ENCODE measurements at places on chromosomes 12 and 14.

DNA sequence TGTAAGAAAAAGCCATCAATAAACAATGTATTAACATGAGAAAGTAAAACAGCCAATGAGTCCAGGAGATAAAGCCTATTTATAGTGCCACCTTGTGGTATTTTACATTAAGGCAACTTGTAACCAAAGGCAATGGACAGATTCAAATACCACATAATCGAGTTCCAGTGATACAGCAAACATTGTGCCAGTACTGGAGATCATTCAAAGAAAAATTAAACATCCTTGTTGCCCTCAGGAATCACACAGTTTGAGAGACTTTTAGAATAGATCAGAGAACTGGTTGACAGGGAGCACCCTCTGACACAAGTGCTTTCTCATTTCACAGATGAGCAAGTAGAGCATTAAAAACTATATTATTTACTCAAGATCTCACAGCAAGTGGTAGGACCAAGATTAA lies 98.1 kb downstream of the DDHD1 start:
- no peak for DNase-seq

GRCh38 chr14:104872469-104873341 lies 7.6 kb downstream of the CEP170B start:
- DNase-seq = no peak

GRCh38 chr12:80116735-80117134 lies 17.4 kb downstream of the OTOGL start:
- no peak for DNase-seq

- no peak for DNase-seq
Observed at GRCh38 chr12:52175371-52176350, 16.2 kb downstream of the KRT80 start.

GRCh38 chr12:2804393-2805142 lies 7.9 kb upstream of the ITFG2 start:
- no peak for DNase-seq

DNA sequence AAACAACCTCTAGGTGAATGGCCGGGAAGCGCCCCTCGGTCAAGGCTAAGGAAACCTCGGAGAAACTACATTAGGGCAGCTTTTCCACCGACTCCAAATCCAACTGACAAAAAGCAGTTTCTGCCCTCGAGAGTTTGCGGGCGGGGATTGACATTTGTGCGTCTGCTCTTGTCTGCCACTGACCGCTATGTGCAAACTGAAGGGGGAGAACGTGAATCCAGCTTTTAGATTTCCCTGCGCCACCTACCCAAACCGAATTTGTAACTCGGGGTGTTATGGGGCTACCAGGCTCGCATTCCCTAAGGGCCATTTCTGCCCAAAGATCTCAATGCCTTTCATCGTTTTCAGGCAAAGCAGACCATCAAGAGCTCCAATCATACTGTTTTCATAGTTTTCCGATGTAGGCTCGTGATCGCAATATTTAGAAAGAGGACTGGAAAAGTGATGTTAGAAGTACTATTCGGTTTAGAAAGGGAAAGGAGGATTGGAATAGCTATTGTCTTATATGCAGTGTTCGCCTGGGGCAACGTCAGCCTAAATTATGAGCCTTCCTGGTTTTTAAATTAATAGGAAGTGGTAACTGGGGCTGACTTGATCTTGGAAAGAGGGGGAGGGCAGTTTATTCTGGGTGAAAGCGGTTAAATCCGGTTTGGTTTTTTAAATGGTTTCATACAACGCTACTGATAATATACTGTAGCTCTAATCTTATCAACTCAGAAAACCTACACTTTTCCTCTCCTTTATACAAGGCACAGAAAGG lies 45.4 kb downstream of the BCAT1 start:
- DNase-seq = no peak

DNA sequence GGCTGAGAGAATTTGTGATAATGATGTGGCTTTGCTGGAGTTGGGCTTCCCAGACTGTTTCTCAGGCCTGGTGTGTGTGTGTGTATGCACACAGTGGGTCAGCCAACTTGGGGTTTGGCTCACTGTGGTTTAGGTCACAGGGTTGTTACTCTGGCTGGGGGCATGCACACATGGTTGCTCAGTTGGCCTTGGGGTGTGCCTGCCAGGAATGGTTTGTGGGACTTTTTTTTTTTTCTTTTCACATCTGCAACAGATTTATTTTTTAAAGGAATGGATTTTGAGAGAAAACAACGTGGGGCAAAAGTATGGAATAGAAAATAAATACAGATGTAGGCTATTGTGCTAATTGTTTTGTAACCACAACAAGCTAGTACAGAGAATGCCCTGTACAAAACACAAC lies 25.0 kb upstream of the GTF2A1 start:
- DNase-seq = no peak

GRCh38 chr14:67680121-67680602 lies 5.7 kb upstream of the VTI1B start:
- no peak for DNase-seq

DNA sequence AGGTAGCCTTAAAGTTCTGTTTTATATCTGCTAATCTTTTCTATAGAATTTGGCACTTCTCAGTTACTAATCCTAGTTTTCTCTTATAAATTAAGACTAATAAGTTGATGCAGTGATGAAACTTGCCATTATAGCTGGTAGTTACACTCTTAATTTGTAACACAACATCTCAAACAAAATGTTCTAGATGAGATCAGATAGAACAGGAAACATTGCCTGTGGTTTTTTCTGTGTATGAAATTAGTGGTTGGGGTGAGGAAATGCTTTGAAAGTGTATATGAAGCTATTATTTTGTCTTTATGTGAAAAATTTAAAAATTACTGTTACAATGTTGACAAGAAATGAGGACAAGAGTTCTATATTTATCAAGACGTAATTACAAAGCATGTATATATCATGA lies 91.9 kb downstream of the PCNX1 start:
- DNase-seq = no peak

- no peak for DNase-seq
Observed at GRCh38 chr12:102249079-102249841, 51.6 kb upstream of the PMCH start.

DNA sequence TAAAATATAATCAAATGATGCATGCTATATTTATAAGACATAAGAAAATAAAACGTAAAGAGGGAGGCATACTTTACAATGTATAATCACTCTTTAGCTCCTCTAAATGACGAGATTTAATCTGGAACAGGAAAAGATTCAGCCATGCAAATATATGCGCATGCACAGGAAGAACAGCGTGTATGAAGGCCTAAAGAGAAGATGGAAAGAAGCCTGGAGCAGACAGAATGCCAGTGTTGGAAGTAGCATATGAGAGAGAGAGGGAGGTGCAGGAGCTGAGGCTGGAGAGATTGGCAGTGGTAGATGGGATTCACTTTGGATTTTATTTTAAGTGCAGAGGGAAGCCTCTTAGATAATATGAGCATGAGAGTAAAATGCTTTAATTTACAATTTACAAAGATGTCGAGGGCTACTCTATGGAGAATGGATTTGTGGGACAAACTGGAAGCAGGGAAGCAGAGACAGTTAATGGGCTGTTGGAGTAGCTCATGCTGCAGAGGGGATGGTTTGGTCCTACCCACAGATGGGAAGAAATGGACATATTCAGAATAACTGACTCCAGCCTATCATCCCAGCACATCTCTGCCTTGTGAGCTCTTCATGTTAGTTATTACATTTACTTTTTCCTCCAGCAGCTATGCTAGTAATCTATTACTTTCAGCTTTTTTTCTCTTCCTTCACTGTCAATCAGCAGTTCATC lies 411.1 kb downstream of the TMTC2 start:
- no peak for DNase-seq

- no peak for DNase-seq
Observed at GRCh38 chr14:87430810-87431209, 562.2 kb downstream of the GALC start.

DNA sequence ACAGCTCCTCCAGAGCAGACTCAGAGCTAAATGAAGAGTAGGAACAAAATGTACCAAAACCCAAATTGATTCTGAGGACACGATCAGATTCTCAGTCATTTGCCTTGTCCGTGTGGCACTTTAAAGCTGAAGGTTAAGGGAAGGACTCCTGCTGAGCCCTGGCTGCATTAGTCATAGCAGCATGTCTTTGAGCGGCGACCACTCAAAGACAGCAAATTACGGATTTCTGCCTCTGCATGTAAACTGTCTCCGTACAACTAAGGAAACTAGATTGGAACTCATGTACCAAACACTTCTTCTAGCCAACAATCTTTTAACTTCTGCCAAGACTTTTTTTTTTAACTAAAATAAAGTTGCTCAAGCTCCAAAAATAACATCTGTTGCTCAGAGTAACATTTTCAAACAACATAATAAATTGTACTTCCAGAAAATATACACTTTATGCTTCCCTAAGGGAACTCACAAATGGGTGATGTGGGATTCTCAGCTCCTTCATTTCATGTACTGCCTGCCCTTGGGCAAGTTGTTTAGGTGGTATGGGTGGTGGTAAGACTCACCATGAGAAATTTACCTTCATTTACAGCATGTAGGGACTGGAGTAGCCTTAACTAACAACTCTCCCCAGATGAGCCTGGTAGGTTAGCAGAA lies 56.1 kb downstream of the RERG start:
- DNase-seq = no peak

- no peak for DNase-seq
Observed at GRCh38 chr12:101768781-101769180, 29.5 kb upstream of the SYCP3 start.

DNA sequence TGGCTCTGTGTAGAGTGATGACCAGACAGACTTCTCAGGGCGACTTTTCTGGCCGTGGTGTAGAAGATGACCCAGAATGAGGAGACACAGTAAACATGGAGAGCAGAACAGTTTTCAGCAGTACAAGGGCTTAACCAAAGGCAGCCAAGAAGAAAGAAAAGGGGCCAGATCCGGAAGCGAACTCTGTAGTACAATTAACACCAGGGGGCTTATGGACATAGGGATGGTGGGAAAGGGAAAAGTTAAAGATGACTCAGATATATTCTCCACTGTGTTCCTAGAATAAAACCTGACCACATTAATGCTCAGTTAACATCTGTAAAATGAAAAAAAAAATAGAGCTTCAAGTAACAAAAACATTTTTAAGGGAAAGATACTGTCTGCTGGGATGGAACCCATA lies 60.2 kb downstream of the LGR5 start:
- DNase-seq = no peak

GRCh38 chr14:59184396-59184795 lies 4.1 kb upstream of the DAAM1 start:
- DNase-seq = no peak

DNA sequence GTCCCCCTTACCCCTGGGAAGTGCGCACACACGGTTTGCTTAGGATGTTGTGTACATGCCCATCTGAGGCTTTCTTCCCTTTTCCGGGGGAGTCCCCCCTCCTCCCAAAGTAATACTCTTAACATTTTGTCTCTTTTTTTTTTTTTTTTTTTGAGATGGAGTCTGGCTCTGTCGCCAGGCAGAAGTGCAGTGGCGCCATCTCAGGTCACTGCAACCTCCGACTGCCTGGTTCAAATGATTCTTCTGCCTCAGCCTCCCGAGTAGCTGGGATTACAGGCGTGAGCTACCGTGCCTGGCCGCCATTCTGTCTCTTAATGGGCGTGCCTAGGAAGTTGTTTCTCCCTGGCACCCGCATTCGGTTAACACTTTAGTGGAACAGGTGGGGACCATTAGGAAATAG lies 4.5 kb upstream of the GMFB start:
- DNase-seq = no peak

GRCh38 chr12:7019043-7019569 lies 830 bp upstream of the LPCAT3 start:
- no peak for DNase-seq

DNA sequence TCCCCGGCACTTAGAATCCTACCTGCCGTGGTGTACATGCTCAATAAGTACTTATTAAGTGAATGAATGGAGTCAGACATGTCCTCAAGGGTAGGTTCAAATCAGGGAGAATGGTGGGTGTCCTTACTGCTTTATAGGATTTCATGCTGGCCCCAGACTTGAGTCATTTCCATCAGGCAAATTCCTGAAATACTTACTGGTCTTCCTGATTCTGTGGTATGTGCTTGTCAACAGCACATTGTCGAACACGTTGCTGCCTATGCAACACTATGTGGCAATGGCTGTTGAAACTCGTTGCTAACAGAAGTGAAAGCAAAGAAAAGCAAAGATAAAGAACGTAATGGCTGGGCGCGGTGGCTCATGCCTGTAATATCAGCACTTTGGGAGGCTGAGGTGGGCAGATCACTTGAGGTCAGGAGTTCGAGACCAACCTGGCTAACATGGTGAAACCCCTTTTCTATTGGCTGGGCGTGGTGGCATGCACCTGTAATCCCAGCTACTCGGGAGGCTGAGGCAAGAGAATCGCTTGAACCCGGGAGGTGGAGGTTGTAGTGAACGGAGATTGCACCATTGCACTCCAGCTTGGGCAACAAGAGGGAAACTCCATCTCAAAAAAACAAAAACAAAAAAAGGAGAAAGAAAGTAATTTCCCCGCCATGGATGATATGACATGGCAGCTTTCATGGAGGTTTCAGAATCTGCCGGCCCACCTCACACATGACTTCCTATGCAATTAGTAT lies 214.9 kb downstream of the ZFP36L1 start:
- DNase-seq = no peak

GRCh38 chr12:109995361-109995685 lies 845 bp downstream of the GIT2 start:
- DNase-seq = no peak

- DNase-seq = no peak
Observed at GRCh38 chr14:62123961-62124360, 361.7 kb downstream of the SNAPC1 start.

- DNase-seq = no peak
Observed at GRCh38 chr12:185576-185955, 28.4 kb downstream of the SLC6A12 start.

GRCh38 chr14:59116984-59117415 lies 71.5 kb upstream of the DAAM1 start:
- no peak for DNase-seq

GRCh38 chr12:79883216-79883615 lies 51.7 kb downstream of the PPP1R12A start:
- no peak for DNase-seq

- DNase-seq = no peak
Observed at GRCh38 chr14:103136388-103137271, 13.4 kb downstream of the TNFAIP2 start.

- peak; percentile 29 for DNase-seq
Observed at GRCh38 chr14:93906341-93907329, 20.5 kb upstream of the FAM181A start.

DNA sequence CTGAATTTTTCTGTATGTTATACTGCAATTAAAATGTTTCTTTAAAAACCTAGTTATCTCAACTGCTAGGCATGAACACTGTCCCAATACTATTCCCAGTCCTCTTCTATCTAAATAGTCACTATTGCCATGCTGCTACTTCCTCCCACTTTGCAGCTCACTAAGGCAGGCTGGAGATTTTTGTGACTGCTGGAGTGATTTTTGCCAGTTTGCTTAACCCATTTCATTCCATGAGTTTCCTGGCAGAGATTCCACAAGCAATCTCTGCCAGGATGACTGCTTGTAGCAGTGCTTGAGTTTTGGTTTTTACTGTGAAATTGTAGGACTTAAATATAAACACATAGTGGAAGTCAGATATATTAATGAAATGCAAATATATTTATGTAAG lies 80.8 kb downstream of the BHLHE41 start:
- no peak for DNase-seq

All from activated CD4-positive, alpha-beta T cell treated with anti-CD3 and anti-CD28 coated beads, Interleukin-2, amount 50 U/mL, for 1 hour (primary cell).